Stimulated activated CD4-positive, alpha-beta T cell treated with anti-CD3 and anti-CD28 coated beads, Interleukin-12 subunit alpha, Interleukin-12 subunit beta, amount 100 ng/mL, for 4 hours (primary cell): ENCODE measurements at places on chromosomes 12 and 14.

DNA sequence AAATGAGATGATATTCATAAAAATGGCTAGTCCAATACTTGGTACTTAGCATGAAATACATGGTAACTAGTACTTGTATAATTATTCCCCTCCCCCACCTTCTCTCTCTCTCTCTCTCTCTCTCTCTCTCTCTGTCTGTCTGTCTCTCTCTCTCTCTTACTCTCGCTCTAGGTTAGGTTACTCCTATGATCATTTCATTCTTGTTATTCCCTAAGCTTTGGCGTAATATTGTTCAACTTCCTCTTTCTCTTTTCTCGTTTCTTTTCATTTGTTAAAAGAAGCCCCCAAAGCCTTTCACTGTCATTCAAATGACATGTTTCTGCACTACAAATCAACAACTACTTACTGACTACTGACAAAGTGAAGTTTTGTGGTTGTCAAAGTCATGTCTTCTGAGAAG, 89.8 kb downstream of the GRIP1 start:
- DNase-seq, result no peak

DNA sequence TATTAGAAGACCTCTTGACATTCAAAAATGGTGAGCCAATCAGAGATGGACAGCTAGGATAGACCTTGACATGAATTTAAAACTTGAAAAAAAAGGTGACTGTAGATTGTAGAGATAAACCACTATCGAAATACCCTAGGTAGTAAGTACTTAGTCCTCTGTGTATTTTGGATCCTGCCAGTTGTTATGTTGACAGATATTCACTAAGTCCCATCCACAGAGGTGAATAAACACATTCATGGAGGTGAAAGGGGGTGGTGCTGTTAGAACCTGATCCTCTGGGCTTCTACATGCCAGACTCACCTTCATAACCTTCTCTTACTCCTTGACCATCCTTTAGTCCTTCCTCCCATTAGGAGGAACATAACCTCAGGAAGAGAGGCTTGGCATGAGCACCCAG, 72.3 kb downstream of the OTX2 start:
- no peak for DNase-seq

DNA sequence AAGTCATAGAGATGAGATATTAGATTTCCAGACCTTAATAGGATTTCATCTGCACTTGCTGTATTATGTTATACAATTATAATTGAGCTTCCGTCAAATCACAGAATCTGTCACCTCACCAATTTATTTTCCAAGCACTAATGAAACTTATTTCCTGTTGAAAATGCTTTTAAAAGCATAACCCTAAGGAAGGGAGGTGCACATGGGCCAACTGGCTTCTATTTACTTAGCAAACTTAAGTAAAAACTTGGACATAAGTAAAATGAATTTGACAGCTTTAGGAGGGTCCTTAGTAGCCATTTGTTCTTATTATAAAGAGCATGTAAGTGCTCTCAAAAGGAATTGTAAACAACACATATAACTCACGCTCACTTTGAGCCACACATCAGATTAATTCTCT, 462.2 kb upstream of the TMPO start:
- DNase-seq, result no peak

- DNase-seq, result no peak
Observed at GRCh38 chr14:93268406-93268805, 61.4 kb downstream of the UBR7 start.

- no peak for DNase-seq
Observed at GRCh38 chr12:5516371-5517241, 84.7 kb downstream of the NTF3 start.

DNA sequence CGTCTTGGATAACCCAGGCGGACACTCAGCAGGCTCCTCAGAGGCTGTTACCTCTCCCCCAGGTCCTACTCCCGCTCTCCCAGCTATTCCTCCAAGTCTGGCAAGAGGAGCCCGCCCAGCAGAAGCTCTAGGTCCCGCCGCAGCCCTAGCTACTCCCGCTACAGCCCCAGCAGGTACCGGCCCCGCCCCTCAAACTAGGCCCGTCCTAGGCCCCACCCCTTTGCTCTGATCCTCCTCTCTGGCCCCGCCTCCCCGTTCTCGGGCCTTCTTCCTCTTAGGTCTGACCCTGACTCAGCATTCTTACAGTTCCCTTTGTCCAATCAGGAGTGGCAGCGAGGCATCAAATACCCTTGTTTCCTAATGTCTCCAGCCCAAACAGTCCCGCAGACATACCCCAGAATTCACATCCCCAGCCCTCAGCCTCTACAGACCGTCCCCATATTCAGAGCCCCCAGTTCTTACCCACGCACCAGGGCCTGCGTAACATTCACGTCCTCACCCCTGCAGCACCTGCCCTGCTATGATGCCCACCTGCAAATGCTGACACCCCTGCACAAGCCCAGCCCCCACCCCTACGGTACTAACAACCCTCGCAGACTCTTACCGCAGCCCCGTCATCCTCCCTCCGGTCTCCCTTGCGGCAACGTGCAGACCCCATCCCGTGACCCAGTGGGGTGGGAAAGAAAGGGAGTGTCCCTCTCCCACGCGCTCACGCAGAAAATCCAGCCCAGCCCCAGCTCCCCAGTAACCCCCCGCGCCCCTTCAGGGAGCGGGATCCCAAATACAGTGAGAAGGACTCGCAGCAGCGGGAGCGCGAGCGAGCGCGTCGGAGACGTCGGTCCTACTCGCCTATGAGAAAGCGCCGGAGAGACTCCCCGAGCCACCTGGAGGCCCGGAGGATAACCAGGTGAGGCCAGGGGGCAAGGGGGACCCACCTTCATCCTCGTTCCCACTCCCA, 25.0 kb upstream of the HSPB8 start:
- DNase-seq, result no peak

DNA sequence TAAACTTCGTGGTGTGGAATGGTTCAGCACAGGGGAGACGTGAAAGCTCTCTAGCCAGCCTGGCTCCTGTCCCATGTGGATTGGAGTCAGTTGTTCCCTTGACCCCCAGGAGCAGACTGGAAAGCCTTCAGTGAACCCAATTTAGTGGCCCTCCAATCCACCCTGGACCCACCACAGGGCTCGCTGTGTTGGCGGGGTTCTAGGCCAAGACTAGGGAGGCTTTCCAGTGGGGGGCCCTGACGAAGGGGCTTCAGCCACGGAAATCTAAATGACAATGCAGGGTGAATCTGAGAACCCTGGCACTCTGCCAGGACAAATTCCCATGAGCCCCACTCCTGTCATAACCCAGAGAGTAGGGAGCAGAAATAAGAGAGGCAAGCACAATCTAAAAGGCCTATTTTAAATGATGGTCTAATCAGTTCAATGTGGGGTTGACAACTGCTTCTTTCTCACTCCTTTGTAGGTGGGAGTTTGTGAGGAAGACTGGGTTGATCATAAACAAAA, 110.8 kb downstream of the SLC35F4 start:
- DNase-seq, result no peak

- DNase-seq, result no peak
Observed at GRCh38 chr14:73026243-73026844, 562 bp downstream of the ZFYVE1 start.

DNA sequence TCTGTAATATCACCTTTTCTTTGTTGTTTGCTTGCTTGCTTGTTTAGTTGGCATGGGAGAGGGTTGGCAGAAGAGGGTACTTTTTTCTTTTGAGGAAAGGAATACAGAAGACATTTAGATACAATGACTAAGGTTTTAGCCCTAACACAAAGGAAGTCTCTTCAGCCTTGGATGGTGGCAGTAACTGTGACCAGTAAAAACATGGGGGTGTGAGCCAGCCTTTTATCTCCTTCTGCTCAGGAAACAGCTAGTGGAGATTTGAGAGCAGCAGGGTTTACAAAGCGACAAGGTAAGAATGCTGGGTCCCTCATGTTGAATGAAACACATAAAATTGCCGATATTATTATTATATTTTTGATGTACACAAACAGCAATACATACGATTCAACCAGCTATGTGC, 40.4 kb downstream of the SLC8A3 start:
- DNase-seq, result no peak

- DNase-seq, result no peak
Observed at GRCh38 chr12:69978020-69978419, 153.0 kb downstream of the MYRFL start.

- no peak for DNase-seq
Observed at GRCh38 chr12:83067981-83068380, 381.3 kb downstream of the TMTC2 start.

GRCh38 chr12:80794551-80794950, 77.8 kb downstream of the MYF5 start:
- DNase-seq, result no peak

- DNase-seq, result no peak
Observed at GRCh38 chr12:57844709-57845477, 1.6 kb downstream of the CTDSP2 start.

- DNase-seq, result no peak
Observed at GRCh38 chr12:54357506-54358190, 6.6 kb downstream of the GPR84 start.

DNA sequence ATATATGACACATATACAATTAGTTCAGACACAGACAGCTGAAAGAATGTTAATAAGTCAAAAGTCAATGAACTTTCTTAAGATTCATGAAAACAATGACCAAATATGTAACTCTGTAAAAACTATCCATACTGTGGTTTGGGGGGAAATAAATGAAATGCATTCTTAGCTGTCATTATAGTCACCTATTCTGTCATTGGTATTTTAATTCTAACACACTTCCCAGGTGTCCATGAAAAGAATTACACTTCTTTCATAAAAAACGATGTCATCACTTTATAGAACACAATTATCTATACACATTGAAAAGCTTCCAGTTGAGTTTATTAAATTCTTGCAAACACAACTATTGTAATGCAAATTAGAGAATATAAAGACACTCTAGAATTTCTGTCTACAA, 35.8 kb downstream of the PPFIA2 start:
- DNase-seq, result no peak

DNA sequence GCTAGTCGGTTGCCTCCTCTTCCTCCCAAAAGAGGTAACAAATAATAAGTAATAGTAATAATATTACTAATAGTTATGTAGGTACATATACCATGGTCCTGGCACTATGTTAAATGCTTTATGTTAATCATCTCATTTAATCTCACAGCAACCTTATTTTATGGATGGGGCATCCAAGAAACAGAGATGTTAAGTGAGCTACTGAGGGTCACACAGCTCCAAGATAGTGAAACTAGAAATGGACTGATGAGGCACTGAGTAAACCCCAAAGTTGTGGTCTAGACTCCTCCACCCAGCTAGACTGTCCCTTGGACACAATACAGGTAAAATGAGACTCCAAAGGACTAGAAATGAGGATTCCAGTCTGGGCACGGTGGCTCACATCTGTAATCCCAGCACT, 15.1 kb downstream of the ZFHX2 start:
- DNase-seq, result no peak

- no peak for DNase-seq
Observed at GRCh38 chr12:111953455-111953854, 59.5 kb downstream of the TMEM116 start.

- no peak for DNase-seq
Observed at GRCh38 chr12:75526655-75527511, 15.5 kb upstream of the KRR1 start.

DNA sequence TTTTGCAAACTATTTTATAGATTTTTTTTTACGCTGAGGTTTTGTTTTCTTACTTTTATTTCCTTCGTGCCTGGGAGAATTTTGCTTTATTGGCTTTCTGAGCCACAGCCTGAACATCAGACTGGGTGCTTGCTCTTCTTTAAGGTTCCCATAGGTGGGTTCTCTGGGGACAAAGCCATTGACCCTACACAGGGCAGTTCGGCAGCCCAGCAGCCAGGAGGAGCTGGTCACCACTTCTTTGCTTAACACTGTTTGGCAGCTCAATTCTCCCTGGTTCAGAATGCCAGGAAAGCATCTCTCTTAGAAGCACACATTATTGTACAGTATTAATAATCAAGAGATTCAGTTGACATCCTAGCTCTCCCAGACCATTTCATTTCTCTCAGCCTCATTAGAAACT, 140.8 kb upstream of the NEDD1 start:
- DNase-seq, result no peak

DNA sequence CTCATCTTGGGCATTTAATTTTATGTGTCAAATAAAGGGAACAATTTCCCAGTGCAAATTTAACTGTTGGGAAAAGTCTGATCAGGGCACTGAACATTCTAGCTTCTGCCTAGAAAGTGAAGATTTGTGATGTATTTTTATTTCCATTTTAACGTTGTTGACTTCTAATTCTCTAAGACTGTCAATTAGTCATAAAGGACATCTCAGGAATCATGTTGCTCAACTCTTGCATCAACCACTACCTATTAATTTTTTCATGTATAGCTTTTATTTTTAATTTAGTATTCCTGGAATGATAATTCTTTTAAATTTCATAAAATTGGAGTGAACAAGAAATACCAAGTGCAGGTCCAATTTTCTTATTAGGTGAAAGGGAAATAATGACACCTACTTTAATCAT, 87.9 kb upstream of the METAP2 start:
- DNase-seq, result no peak

DNA sequence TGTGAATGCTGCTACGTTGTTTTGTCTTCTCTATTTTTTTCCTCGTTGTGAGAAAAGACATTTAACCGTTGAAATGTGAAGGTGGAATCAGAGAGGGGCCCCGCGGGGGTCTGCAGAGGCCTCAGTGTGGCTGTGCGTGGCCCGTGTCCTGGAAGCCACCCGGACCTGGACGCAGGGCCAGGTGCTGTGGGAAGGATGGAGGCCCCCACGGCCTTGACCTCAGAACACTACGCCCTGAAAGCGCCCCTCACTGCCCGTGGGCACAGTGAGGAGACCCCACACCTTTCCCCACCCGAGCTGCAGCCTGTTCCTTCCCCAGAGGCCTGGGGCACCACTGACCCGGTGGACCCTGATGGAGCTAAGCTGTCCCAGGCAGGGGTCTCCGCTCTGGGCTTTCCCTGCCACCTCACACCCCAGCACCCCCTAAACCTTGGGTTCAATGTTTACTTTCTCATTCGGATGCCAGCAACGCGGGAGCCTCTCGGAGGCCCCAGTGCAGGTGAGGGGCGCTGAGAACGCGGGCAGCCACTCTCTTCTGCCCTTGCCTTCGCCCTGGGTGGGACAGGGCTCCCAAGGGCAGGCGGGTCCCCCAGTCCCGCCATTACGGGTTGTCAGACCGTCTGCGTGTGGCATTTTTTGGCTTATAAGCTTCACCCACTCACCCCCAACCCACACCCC, 26.9 kb downstream of the SETD1B start:
- no peak for DNase-seq

DNA sequence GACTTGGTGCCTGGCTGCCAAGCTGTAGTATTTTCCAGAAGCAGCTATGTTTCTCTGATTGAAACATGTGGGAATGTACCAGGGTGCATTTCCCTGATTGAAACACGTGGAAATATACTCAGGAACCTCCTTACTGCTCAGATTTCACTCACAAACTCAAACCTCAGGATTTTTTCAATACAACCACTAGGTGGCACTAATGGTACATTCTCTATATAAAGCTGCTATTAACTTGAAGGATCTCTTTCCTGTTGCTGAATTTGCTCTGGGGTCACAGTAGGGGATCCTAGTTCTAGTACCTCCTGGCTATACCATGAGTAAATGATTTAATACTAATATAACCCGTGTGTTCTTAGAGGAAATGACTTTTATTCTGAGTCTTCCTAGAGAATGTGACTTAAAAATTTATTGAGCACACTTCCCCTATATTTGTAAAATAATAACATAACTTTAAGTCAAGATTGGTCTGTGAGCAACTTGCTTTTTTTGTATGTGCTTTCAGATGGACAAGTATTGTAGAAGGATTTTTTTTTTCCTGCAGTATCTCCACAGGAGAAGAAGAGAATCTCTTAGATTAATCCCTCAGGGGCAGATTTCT, 173.8 kb upstream of the MIS18BP1 start:
- no peak for DNase-seq
